ENCODE measurements at places on chromosomes 7 and 10.

DNA sequence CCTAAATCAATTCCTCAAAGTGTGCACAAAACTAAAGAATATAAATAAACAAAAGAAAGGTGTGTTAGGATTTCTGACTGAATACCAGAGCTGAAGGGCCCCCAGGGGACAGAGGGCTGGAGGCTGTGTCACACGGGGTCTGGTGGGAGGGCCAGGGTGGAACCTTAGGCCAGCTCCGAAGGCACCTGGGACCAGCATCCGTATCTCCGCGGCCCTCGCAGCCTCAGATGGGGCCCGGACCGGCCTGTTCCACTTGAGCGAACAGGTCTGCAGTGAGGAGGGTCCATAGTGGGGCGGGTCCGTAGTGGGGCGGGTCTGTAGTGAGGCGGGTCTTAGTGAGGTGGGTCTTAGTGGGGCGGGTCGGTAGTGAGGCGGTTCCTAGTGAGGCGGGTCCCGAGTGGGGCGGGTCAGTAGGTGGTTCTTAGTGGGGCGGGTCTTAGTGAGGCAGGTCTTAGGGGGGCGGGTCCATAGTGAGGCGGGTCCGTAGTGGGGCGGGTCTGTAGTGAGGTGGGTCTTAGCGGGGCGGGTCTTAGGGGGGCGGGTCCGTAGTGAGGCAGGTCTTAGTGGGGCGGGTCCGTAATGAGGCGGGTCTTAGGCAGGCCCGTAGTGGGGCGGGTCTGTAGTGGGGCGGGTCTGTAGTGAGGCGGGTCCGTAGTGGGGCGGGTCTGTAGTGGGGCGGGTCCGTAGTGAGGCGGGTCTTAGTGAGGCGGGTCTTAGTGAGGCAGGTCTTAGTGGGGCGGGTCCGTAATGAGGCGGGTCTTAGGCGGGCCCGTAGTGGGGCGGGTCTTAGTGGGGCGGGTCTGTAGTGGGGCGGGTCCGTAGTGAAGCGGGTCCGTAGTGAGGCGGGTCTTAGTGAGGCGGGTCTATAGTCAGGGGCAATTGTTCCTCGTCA lies 15.1 kb downstream of the GPR146 start:
- no peak for DNase-seq

DNA sequence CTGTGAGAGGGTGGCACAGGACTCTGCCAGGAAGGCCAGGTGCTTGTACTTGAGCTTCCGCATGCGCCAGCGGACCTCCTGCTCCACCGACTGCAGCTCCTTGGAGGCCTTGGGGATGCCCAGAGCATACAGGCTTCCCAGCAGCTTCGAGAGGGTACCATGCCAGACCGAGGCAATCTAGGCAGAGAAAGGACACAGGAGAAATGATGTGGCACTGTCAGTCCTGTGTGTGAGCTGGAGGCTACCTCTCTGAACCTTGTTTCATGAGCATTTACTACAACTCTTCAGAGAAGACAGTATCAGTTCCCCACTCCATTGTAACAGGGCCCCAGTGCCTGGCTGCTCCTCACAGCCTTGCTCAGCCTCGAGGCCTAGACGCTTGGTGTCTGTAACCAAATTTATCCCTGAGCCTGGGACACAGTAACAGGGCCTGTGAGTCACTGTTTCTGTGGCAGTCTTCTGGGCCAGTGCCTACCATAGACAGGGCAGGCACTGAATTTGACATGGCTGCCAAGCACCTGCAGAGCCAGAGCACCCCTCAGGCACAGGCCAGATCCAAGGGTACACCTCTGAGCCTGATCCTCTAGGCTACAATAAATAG lies 5.8 kb downstream of the TBRG4 start:
- no peak for DNase-seq

DNA sequence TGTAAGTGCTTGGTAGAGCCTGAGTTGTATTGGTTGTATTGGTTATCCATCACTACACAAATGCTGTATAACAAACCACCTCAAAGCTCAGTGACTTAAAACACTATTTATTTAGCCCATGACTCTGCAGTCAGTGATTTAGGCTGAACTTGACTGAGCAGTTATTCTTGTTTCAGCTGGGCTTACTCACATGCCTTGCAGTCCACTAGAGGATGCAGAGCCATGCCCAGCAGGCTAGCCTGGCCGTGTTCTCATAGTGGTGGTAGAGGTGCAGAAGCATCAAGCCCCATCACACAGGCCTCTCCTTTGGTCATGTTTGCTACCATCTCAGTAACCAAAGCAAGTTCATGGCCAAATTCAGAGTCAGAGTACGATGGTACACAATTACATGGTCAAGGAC lies 43.9 kb downstream of the LUC7L2 start:
- no peak for DNase-seq

DNA sequence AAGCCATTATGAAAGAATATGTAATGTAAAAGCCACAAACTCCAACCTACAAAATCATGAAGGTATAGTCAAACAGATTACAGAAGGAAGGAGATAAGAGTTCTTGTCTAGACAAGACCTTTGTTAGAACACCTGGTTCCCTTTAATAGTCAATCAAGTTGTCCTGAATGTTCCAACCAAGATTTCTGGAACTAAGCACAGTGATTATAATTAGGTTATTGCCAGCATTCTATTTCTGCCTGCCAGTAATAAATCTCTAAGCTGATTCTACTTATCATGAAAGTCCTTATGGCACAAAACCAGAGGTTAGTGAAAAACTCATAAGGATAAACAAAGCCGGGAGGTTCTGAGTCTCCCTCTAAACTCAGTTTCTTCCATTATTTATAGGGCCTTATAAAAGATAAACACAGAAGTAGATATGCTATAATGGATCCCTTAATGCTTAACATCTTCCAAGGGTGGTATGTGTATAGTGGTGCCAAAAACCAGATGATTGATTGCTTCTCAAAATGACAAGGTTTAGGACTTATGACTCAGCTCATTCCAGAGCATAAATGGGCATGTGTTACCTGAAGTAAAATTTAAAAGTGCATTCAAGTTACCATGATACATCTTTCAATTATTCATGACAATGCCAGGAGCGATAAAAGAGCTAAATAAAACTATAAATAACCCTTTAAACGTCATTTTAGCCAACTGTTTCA lies 237.2 kb downstream of the CSTF2T start:
- DNase-seq: no peak

- DNase-seq: no peak
Measured at GRCh38 chr10:14409247-14409646, 78.5 kb upstream of the FRMD4A start.

- DNase-seq: peak; percentile 83
Measured at GRCh38 chr7:129494041-129494440, 8.3 kb upstream of the SMKR1 start.

- no peak for DNase-seq
Measured at GRCh38 chr10:11830836-11831519, 7.8 kb downstream of the PROSER2 start.

DNA sequence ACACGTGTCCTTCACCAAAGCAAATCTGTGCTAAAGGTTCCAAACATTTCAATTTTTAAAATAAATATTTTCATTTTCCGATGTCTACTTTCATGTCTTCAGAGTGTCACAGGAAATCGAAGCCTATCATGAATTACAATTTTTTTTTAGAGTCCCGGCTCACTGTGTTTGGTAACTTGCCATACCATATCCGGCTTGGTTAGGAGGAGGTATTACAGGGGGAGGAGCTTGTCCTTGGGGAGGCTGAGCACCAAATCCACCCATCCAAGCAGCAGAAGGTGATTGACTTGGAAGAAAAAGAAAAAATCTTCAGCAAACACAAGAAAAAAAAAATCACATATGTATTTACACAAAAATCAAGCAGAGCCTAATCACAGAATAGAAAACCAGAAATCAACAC lies 21.3 kb downstream of the TIAL1 start:
- DNase-seq: no peak

DNA sequence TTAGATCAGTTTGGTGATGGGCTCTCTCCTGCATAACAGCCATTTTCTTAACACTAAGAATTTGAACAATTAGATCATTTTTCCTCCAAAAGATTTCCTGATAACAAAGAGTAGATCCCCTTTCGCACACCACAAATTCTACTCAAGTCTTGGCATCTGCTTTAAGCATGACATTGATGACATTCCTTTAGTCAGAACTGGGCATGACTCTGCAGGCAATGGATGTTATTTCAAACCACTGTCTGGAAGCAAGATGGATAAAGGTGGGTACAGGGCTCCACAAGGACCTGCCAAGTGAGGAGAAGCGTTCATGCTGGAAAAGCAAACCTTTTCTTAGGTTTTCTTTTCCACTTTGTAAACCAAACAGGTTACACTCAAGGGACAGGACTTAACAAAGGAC lies 123.5 kb downstream of the GLCCI1 start:
- no peak for DNase-seq

DNA sequence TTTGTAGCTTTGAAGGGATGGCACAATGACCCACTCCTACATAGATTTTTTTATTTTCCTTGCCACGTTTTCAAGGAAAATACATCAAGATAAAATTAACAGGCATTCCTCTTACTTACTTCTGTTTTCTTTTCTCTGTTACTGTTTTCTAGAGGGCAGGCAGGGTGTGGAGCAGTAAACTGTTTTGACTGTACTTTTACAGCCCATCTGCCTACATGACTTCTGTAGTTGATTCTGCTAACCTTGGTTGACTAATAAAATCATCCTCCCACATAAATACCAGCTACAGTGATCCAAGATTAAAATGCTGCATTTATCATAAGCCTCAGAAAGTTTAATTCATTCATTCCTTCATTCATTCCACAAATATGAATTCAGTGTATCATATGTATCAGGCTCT lies 158.5 kb downstream of the TRIL start:
- DNase-seq: no peak

GRCh38 chr10:65325913-65326312 lies 1599.9 kb upstream of the LRRTM3 start:
- DNase-seq: no peak

- no peak for DNase-seq
Measured at GRCh38 chr10:132616996-132617736, 79.6 kb downstream of the INPP5A start.

- no peak for DNase-seq
Measured at GRCh38 chr10:49161411-49161997, 26.7 kb downstream of the TMEM273 start.

DNA sequence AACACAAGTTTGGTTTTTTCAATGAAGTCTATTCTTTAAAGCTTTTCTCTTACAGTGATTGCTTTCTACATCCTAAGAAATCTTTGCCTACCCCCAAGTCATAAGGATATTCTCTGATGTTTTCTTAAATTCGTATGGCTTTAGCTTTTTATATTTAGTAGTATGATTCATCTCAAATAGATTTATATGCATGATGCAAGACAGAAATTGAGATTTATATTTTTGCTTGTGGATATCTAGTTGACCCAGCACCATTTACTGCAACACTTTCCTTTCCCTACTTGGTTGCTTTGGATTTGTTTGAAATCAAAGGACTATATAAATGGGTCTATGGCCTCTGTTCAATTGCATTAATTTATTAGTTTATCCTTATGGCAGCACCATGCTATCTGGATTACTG lies 113.9 kb downstream of the ZNF438 start:
- no peak for DNase-seq

- no peak for DNase-seq
Measured at GRCh38 chr7:150936018-150936417, 42.1 kb downstream of the KCNH2 start.

DNA sequence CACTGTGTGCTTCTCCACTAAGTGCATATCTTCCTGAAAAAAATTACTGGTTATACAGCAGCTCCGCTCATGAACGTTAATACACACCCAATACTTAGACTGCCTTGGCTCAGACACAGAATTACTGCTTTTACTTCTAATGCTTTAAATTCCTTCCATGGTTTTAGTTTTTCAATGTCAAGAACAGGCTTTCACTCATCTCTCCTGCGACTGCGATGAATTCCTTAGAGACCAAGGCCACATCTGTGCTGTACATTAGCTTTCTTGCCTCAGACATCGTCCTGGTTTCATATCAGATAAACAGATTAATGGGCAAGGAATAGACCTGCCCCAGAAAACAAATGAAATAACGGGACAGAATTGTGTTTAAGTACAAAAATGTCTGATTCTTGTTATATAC lies 120.2 kb downstream of the CYP26A1 start:
- DNase-seq: no peak

- peak; percentile 81 for DNase-seq
Measured at GRCh38 chr10:116891208-116891607, 41.9 kb downstream of the ENO4 start.

GRCh38 chr10:133309100-133309719 lies 496 bp downstream of the ZNF511 start:
- DNase-seq: peak; percentile 68

- DNase-seq: peak; percentile 70
Measured at GRCh38 chr10:47164126-47164799, 135.7 kb upstream of the GDF10 start.

DNA sequence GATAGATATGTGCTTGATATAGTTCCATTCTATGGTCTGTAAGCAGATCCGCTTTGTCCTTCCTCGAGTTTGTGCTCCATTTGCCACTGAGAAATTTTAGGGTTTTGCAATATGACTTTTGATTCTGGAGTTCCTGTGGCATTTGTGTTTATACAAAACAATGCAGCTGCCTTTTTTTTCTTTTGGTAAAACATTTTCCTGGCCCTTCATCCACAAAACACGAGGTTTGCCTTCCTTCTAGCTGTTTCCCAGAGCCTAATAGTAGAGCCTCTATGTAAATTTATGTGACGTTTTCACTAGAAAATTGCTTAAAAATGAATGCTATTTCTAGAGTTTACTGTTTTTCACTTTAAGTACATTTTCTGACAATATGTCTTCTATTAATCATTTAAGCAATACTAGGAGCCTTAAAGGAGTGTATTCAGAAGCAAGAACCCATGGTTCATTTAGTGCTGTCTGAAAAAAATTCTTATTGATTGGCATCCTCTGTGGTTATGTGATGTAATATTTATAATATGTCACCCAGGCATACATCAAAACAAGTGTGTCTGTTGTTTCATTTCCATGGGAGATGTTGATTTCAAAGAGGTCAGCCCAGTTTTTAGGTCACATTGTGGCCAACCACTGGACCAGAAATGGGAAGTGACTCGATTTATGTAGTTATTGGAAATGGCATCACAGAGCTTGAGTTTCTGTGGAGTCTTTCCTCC lies 618.3 kb downstream of the LRMDA start:
- no peak for DNase-seq

GRCh38 chr7:142811154-142811737 lies 40.5 kb downstream of the PRSS2 start:
- peak; percentile 8 for DNase-seq

DNA sequence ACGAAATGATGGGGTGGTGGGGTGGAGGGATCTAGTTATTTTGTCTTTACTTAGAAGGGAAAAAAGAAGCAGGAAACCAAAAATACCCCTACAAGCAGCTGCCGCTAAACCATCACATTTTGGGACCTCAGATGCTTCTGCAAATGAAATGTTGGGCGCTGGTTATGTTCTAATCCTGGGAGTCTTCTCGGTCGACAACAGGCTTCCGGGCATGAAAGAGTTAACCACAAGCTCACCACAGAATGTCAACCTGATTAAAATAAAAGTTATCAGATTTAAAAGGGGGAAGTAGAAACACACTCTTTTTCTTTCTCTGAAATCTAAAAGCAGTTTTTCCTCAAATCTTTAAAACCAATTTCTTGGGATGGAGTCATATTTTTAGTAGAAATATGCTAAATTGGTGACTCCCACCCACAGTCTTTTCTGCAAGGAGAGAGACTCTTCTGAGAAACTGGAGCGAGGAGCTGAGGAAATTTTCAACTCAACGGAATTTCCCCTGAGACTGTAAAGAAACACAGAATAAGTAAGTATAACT lies 16.8 kb downstream of the IL2RA start:
- no peak for DNase-seq
